Esophagus muscularis mucosa (tissue), 4 donors: ENCODE measurements at places on chromosomes 3 and 15. TPM values are rescaled to one million over a fixed set of nuclear protein-coding genes. Genes with fewer than 3 reads are reported as not detected.

DNA sequence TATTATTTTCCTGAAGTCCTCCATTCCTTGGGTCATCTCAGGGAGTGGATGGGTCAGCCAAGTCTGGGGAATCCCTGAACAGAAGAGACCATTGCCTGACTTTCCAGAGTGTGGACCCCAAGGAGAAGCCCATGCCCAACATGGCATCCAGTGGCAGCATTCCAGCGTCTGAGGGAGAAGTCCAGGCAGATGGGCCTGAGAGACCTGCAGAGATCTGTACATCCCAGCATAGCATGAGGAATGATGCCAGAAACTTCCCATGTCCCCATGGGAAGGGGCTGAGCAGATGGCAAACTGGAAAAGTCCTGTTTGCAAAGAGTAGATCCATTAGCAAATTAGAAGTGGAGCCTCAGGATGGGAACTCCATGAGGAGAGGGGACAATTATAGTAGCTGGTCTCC lies 17.6 kb upstream of the COLQ start:
- H3K27ac ChIP-seq: no peak overlapping the region
- no peak overlapping the region for H3K4me3 ChIP-seq
- peaks cover 13% of the 10 kb centered on the region for H3K4me1 ChIP-seq
- DNase-seq: no peak
- no peaks in the 10 kb centered on the region for H3K27me3 ChIP-seq

DNA sequence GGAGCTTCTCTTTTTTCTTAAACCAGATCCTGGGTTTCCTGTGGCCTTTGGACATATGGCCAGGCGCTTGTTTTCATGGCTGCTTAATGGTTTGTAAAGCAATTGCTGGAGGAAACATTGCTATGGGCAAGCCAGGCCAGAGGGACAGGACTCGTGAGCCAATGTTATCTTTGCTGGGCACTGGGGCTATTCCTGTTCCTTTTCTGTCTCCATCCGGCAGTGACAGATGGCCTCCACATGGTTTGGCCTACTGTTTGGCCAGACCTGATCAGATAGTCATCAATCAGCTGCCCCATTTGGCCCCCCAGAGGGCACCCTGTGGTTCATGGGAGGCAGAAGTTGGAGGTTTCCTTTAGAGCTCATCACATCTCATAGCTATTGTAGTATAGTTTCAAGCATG lies 326.1 kb upstream of the ROPN1 start:
- no peaks in the 10 kb centered on the region for H3K36me3 ChIP-seq
- no peaks in the 10 kb centered on the region for H3K27me3 ChIP-seq
- H3K27ac ChIP-seq: no peak overlapping the region

DNA sequence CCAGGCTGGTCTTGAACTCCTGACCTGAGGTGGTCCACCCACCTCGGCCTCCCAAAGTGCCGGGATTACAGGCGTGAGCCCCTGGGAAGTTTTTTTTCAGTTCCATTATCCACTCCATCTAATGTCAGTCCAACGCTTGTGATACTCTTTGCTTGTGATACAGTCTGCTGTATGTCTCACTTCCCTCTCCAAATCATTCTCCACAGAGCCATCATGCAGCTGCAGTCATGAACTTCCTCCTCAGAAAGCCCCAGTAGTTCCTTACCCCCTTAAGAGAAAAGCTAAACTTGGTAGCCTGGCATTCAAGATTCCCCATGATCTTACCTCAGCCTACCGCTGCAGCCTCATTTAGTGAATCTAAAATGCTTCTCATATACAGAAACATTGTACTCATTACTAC lies 2.3 kb downstream of the ARPC4 start:
- H3K36me3 ChIP-seq: peaks cover 41% of the 10 kb centered on the region
- no peaks in the 10 kb centered on the region for H3K27me3 ChIP-seq
- H3K27ac ChIP-seq: no peak overlapping the region
- no peak overlapping the region for H3K4me3 ChIP-seq

DNA sequence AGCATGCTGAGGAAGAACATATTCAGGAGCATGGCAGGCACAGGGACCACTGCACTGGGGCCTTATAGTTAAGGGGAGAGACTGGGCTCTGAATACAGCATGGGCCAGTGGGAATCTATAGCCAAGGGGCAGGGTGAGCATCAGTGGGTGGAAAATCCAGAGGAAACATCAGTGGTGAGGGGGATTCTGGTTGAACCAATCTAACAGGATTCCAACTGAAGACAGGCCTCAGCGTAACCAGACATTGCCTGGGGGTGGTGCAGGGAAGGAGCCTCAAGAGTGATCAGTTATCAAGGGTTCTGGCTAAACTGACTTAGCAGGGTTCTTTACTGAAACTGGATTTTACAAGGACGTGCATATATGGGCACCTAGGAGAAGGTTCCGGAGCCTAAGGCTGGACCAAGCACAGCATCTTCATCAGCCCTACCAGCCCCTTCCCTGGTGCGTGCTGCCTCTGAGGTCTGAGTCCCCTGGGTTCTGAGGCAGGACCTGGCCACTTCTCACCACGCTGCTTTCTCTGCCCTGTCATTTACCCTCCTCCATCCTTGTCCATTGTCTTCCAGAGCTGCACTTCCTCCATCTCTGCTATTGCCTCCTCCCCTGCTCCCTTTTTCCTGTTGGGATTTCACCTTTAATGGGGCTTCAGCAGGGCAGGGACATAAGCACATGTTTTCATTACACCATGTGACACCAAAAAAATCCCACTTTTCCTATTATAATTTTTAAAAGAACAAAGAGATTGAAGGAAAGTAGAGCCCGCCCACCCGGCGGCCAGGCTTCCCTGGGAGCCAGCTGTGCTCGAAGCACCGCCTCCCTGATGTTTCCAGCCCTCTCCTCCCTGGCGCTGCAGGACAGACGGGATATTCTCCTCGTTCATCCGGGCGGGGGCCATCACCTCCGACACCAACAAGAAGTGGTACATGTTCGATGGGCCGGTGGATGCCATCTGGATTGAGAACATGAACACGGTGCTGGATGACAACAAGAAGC lies 52.1 kb downstream of the DNAH1 start:
- H3K36me3 ChIP-seq: peaks cover 52% of the 10 kb centered on the region
- DNase-seq: no peak
- no peaks in the 10 kb centered on the region for H3K4me1 ChIP-seq
- H3K27ac ChIP-seq: no peak overlapping the region
- H3K27me3 ChIP-seq: no peaks in the 10 kb centered on the region

DNA sequence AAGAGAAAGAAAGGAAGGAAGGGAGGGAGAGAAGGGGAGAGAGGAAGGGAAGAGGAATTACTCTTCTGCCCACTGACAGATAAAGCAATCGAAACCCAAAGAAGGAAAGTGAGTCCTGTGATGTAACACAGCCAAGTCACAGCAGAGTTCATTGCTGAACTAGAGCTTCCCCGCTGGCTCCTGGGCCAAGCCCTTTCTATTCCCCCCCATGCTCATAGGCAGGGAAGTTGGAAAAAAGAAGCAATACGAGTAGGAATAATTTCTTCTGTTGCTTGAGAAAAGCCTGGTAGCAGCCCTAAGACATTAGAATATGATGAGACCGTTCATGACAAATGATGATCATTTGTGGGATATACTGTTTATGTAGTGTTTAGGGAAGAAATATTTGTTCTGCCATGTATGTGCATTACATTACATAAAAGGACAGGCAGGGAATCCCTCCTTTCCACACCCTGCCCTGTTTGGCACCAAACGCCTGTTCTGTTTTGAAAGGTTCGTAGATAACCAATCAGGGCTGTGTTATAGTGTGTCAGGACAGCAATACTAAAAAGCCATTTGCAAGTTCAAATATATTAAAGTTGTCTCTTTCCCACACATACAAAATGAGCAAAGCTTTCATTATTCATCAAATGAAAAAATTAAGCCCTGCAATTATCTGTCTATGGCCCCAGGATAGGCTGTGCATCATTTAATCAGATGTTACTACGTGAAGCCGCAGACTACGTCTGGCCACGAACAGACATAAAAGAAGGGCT lies 111.0 kb upstream of the TRPM1 start:
- DNase-seq: no peak
- no peaks in the 10 kb centered on the region for H3K27me3 ChIP-seq
- peaks cover 47% of the 10 kb centered on the region for H3K4me1 ChIP-seq

DNA sequence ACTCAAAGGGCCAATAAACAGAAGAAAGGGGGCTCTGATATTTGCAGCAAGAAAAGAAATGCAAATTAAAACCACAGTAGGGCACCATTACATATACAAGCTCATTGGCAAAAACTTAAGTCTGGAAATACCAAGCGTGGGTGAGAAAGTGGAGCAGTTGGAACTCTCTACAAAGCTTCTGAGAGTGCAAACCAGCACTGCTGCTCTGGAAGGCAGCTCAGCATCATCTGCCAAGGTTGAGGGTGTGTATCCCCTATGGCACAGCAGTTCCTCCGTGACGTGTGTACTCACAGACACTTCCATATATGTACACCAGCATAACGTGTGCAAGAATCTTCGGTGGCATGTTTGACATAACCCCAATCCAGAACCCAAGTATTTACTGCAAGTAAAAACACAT lies 271.0 kb upstream of the ATP10A start:
- no peak overlapping the region for H3K27ac ChIP-seq
- H3K4me3 ChIP-seq: no peak overlapping the region
- no peaks in the 10 kb centered on the region for H3K27me3 ChIP-seq
- H3K36me3 ChIP-seq: no peaks in the 10 kb centered on the region

DNA sequence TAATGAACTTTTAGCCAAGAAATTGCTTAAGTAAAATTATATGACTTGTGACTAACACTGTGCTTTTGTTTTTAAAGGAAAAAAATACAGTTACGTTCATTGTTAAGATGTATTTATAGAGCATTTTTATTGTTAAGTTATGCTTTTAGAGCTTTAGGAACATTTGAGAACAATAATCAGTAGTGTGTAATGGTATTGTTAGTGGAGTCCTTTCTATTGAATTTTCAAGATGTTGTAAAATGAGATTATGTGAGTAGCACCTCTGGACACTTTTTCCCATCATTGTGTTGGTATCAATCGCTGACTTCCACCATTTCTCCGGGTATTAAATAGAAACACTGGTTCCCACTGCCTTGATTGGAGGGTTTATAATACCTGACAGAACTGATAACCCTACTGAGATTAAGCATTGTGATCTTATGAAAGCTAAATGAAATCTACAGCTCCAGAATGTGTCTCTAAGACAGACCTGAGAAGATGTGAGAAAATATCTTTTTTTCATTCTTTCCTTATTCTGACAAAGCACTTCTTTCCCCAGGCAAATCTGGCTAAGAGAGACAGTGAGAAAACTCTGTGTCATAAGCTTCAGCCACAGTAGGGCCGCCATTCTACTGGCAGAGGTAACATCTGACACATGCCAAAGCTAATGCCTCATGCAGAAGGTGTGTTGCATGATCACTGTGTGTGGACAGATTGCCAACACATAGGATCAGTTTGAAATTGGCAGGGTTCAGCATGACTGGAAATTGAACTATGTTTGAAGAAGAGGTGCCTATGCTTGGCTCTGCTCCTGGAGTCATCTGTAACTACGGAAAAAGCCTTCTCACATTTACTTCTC lies 610.8 kb downstream of the MECOM start:
- H3K36me3 ChIP-seq: no peaks in the 10 kb centered on the region
- H3K4me3 ChIP-seq: no peak overlapping the region
- no peaks in the 10 kb centered on the region for H3K4me1 ChIP-seq
- no peaks in the 10 kb centered on the region for H3K27me3 ChIP-seq

DNA sequence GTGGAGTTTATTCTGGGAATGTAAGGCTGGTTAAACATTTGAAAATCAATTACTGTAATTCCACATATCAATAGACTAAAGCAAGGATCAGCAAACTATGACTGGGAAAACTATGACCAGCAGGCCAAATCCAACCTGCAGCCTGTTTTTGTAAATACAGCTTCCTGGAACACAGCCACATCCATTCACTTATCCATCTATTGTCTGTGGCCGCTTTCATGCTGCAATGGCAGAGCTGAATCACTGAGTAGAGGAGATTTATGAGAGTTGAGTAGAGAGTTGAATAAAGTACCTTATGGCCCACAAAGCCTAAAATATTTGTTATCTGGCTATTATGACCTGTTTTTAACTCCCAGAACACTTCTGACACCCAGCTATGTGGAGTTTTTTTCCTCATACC lies 12.2 kb downstream of the MYLK start:
- no peaks in the 10 kb centered on the region for H3K36me3 ChIP-seq
- DNase-seq: no peak
- no peaks in the 10 kb centered on the region for H3K27me3 ChIP-seq
- H3K4me3 ChIP-seq: no peak overlapping the region
- H3K4me1 ChIP-seq: no peaks in the 10 kb centered on the region
- no peak overlapping the region for H3K27ac ChIP-seq

MTMR10 gene
- 32.3 TPM for total RNA-seq

DNA sequence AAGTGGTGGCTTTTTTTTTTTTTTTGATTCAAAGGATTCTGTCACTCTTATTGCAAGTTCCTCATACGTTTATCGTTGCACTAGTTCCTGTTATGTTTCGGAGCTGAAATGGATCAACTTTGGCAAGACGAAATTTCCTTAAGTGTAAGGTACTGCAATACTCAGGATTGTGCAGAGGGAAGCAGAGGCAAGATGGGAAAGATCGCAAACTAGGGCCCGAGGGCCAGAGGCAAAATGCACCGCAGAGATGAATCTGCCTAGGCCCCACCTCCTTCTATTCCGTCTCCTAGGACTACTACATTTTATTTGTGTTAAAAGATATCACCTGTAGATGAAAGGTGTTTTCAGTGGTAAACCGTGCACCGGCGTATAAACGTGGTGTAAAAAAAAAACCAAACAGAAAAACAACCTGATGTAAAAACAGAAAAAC lies 331 bp downstream of the RNU6-1 start:
- H3K27ac ChIP-seq: peak overlapping the region; percentile 95
- H3K4me1 ChIP-seq: peaks cover 52% of the 10 kb centered on the region
- H3K27me3 ChIP-seq: peaks cover 16% of the 10 kb centered on the region

DNA sequence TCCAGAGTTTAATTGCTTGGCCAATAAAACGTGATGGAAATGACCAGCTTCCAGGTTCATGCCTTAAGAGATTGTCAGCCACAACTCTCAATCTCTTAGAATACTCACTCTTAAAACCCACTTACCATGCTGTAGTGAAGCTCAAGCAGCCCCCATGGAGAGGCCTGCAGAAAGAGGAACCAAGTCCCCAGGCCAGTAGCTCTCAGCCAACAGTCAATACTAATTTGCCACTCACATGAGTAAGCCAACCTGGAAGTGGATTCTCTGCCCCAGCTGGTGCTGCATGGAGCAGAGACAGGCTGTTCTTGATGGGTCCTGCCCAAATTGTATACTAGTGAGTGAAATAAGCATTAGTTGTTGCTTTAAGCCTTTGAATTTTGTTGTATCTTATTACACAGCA lies 155.9 kb downstream of the OXSM start:
- H3K36me3 ChIP-seq: no peaks in the 10 kb centered on the region
- no peak overlapping the region for H3K4me3 ChIP-seq
- no peak for DNase-seq
- no peaks in the 10 kb centered on the region for H3K4me1 ChIP-seq
- no peak overlapping the region for H3K27ac ChIP-seq

- H3K36me3 ChIP-seq: no peaks in the 10 kb centered on the region
- H3K27ac ChIP-seq: no peak overlapping the region
- H3K4me1 ChIP-seq: peaks cover 28% of the 10 kb centered on the region
- H3K4me3 ChIP-seq: no peak overlapping the region
- no peaks in the 10 kb centered on the region for H3K27me3 ChIP-seq
These were observed 88.0 kb downstream of the HES1 start for GRCh38 chr3:194223951-194224350.

ILDR1 gene
- not detected for total RNA-seq
